ENCODE measurements at places on chromosomes 16 and 17.

- no peak for DNase-seq
Measured at GRCh38 chr17:40956401-40957254, 10.1 kb downstream of the KRT39 start.

DNA sequence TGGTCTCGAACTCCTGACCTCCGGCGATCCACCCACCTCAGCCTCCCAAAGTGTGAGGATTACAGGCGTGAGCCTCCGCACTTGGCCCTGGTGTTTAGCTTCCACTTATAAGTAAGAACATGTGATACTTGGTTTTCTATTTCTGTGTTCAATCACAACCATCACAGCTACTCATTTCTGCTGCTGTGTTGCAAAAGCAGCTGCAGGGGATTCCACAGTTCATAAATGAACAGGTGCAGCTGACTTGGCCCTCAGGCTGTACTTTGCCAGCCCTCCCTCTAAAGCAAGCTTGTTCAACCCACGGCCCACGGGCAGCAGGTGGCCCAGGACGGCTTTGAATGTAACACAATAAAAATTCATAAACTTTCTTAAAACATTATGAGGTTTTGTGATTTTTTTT is 79.2 kb downstream of the SLC39A11 start:
- DNase-seq = no peak

DNA sequence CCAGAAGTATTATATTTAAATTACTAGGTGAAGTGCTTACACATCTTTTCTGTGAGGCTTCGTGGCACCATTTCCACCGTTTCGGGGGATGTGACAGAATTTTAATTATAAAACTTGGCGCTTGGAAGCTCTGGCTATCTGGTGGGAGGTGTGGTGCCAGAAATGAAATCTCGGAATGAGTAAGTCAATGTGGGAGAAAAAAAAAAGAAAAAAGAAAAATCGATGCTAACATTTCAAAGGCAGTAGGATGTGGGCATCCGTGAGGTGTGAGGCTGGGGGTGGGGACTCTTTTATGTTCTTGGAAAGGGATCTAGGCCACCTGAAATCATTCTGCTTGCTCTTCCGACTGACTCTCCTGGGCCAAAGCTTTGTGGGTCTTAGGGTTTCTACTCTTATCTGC is 21.9 kb downstream of the CPPED1 start:
- no peak for DNase-seq

DNA sequence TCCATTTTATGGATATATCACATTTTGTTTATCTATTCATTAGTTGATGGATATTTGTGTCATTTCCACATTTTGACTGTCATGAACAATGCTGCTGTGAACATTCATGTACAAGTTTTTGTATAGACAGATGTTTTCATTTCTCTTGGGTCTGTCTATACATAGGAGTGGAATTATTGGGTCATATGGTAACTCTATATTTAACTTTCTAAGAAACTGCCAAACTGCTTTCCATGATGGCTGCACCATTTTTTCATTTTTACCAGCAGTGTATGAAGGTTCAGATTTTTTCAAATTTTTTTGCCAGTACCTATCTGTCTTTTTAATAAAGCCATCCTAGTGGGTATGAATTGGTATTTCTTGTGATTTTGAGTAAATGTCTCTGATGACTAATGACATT is 15.5 kb downstream of the NFAT5 start:
- DNase-seq = no peak

Measured in stimulated activated CD8-positive, alpha-beta memory T cell treated with anti-CD3 and anti-CD28 coated beads, Interleukin-7, amount 100 ng/mL, for 24 hours (primary cell).